HT-29 (cell line): ENCODE measurements at places on chromosomes 1 and 21. TPM values are rescaled to one million over a fixed set of nuclear protein-coding genes. Genes with fewer than 3 reads are reported as not detected.

DNA sequence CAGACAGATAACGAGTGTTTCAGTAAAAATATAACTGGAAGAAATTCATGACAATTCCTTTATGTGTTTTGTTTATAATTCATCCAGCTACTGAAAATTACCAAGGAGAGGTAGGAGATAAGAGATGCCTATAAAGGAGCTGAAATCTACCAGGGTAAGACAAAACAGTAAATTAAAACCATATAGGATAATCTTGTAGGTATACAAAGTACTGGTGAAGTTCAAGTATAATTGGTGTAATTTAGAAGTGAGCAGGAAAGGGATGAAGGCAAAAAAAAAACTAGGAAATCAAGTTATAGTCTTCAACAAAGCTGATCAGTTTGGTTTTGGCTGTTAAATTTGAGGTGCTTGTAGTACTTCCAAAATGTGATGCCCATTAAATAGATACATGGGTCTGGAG is 1.2 kb upstream of the WARS2 start:
- DNase-seq: no peak

DNA sequence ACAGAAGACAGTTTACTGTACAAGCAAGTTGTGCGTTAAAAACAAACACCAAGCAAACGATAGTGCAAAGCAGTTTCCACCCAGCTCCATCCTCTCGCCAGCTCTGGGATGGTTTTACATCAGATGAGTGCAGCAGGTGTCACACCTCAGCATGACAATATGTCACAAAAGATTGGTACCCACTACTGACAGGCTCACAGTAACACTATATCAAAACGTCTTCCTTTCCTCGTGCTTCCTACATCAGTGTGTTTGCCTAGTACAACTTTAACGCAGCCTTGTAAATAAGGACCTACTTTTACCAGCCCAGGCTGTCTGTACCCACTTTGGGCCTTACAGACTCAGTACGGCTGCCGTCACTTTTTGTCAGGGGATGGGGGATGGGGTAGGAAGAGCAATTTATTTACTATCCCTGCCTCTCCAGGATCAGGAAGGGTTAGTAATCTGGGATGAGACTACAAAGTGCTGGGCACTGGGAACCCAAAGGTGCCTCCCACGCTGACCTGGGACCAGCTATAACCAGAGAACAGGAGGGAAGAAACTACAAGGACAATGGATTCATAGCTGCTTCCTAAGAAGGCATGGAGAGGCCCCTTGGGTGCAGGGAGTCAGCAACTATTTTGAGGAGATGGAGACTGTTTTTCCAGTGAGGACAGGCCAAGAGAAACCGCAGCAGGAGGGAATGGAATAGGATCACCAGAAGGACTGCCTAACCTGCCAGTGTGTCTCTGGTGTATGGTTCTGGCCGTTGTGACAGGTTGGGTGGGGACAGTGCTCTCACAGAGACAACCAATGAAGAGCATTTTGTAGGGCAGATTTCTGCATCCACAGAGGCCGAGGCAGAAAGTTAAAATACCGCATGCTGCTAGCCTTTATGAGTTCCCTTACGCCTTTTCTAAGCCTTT is 30.2 kb downstream of the RUNX3 start:
- DNase-seq: no peak

DNA sequence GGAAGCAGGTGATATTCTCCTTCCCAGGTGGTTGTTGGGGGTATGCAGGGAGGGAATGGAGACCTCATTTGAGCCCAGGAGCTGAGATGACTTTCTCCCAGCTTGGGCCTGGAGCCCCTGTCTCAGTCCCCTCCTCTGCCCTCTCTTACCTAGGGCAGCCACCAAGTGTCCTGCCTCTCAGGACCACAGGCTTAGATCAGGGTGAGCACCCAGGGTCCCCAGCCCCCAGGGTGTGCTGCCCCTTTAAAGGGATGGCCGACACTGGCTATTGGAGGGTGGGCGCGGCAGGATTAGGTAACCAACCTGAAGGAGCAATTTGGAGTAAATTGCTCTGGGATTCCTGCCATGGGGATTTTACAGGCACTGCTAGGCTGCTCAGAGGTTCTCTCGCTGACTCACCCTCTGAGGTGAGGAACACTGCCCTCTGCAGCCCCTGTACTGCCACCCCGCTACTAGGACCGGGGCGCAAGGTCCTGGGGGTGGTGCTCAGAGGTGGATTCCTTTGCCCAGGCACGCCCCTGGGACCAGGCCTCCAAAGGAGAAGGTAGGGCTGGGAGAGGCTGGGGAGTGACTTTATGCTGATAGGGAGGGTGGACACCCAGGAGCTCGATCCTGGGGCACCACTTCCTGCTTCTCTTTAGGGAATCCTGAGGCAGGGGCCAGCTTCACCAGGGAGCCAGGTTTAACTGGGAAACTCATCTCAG is 1.5 kb downstream of the RPS6KA1 start:
- DNase-seq: peak; percentile 93

DNA sequence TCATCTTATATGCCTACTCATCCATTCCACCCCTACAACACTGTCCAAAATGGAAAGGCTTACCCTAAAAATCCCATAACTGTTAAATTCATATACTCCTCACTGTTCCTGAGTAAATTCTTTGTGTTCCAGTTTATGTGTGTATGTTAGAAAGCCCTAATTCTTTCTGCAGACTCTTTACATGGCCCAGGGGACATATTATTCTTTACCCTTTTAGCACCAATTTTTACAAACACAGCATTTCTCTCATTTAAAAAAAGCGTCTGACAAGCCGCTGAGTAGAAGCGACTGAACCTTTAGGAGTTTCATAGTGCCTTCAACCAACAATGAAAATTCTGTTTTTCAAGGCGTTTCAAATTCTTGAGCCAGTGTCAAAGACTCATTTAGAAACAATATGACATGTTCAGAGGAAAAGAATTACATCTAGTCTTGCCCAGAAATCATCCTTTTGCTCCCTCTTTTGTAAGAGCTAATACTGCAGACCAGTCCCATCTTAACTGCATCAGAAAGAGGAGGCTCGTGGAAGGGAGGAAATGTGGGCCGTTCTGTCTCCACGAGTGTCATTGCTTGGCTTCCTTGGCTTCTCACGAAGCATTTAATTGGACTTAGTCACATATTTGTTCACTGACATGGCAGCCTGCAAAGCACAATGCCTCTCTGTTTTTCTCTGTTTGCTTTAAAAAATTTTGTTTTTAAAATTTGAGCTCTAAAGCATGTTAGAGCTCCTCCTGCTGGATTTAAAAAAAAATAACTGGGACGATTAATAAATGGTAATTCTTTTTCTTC is 21.3 kb upstream of the C1orf105 start:
- peak; percentile 89 for DNase-seq

DNA sequence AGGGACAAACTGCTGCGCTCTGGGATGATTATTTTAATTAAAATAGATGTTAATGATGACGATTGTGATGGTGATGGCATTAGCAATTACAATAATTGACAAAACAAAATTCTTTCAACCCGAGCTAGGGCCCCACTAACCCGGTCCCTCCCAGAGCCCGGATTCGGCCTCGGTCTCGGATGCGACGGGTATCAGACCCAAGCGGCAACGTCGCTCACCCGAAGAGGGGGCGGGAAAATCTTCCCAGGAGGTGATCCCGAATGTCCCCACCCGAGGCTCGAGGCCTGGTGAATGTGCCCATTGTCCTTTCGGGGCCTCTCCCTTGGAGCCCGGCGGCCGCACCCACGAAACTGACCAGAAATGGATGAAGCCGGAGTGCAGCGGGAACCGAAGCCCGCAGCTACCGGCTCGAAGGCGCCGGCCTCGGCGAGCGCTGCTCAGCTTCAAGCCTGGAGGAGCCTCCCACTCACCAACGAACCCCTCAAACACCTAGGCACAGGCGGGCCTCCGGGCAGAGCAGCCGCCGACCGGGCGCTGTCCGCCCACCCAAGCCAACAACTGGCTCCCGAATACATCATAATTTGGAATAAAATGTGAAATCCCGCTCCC is 1.2 kb downstream of the TAL1 start:
- DNase-seq: no peak

DNA sequence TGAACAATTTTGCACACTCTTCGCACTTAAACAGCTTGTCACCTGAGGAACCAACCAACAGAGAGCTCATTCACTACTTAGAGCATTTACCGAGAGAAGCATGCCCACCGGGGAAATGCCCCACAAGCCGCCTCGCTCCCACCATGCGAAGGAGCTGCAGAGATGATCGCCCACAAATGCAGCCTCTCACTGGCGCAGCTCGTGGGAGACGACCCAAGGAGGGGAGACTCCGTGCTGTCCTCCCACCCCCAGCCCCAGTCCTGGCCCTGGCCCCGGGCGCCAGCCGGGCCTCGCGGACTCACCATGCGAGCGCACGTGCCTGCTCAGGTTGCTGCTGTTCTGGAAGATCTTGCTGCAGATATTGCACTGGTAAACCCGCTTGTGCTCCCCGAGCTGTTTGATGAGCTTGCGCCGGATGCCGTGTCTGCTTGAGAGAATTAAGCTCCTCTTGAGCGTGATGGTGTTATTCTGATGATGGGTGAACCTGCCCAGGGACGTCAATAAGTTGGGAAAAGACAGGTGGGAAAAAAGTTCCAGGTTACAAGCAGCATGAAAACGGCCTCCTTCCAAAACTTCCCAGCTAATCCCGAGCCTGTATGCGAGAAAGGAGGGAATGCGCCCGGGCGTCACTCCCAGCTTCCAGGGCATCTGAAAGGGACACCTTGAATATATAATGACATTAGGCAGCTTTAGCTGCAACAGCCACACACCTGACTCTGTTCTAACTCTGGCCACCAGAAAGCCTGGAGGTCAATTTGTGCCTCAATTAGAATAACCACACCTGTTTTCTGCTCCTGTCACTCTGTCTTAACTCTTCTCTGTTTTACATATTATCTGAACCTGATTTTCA is 42.8 kb downstream of the PRDM15 start:
- no peak for DNase-seq

GRCh38 chr1:208581209-208581608 is 337.0 kb upstream of the PLXNA2 start:
- DNase-seq: no peak

DNA sequence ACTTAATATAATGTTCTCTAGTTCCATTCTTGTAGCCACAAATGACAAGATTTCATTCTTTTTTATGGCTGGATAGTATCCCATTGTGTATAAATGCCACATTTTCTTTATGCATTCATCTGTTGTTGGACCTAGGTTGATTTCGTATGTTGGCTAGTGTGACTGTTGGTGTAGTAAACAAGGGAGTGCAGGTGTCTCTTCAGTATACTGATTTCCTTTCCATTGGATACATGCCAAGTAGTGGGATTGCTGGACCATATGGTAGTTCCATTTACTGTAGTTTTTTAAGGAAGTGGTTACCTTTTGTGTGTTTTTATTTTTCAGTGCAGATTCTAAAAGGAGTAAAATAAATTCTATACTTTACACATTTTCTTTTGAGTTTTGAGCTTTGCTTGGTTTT is 5.7 kb downstream of the PARK7 start:
- DNase-seq: no peak

DNA sequence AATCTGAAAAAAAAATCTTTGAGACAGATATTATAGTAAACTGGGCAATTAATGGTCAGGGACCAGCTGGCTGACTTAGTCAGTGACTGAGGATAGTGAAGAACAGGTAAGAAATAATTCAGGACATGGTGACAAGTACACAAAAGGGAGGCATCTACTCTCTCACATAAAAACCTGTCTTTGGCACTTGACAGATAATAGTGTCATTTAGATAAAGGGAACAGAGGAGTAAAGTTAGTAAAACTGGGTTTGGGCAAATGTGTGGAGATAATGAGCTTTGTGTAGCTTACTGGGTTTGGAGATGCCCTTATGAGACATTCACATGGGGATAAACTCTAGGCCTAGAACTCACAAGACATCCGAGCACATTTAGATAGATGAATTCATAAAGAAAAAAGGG is 4.0 kb downstream of the SSX2IP start:
- DNase-seq: no peak

GRCh38 chr21:43206231-43207042 is 37.6 kb downstream of the CRYAA start:
- DNase-seq: no peak

DNA sequence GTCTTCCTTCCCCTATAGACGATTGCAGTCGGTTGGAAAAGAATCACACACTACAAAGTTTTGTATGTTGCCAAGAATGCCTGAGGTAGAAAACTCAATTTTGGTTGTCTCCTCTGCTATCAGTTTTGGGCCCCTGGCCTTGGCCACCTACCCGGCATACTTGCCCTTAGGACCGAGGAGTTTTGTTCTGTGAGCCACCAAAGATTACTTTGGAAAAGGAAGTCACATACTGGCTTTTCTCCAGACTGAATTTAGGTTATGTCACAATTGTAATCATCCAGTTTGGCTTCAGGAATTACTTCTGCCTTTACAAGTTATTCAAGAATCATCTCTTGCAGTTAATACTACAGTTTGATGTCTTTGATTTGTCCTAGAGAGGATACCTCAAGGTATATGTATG is 71.4 kb downstream of the RGL1 start:
- no peak for DNase-seq

DNA sequence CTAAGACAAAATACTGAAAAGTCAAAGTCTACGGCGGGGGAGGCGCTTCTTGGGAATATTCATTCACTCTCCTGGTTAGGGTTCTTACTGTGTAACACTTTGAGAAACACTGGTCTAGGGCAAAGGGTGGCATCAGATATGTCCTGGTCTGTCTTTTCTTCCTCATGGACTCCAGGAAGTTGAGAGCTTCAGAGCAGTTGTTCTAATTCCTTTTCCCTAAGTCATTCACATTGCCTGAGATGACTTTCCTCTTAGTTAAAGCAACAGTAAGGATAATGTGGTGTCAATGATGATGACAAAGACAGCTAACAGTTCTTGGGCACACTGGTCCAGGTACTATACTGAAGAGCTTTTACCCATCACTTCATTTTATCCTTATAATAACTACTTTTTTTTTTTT is 27.0 kb downstream of the FGGY start:
- no peak for DNase-seq

Gene KCNC4
- total RNA-seq: 0.13 and 0.48 TPM in 2 replicates

Gene AMY1A
- not detected in 2 replicates for total RNA-seq
